ENCODE measurements at places on chromosomes 6 and 20.

- H3K4me3 ChIP-seq: no peak overlapping the region
- H3K36me3 ChIP-seq: no peaks in the 10 kb centered on the region
- no peak overlapping the region for H3K27ac ChIP-seq
- H3K4me1 ChIP-seq: no peaks in the 10 kb centered on the region
- no peaks in the 10 kb centered on the region for H3K27me3 ChIP-seq
Observed at GRCh38 chr6:251920-252319, 40.4 kb upstream of the DUSP22 start.

DNA sequence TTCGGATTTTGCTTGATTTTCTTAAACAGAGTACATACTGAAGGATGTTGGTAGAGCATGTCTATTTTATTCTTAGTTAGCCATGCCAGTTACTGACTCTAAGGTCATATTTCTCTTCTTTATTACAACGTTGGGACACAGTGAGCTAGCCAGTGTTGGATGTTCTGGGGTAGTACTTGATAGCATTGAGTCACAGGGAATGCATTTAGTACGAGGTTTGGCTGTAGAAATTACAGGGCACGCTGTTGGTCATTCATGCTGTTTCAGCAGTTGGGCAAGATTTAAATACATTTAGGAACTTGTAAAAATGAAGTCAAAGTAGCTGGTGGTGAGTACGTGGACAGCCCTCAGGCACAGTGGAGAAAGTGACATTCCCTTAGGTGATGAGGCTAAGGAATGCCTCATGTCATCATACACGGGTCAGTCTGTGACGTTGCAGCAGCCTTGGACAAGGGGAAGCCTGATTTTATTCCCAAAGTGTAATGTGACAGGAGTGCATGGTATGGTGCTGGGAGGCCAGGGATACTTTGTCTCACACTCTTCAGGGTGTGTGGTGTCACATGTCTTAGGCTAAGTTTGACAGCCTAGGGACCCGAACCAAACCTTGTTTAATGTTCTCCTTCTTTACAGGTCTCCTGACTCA, 57.7 kb upstream of the SLC22A1 start:
- H3K36me3 ChIP-seq: peaks cover 85% of the 10 kb centered on the region
- no peak for DNase-seq
- no peaks in the 10 kb centered on the region for H3K4me1 ChIP-seq
- H3K4me3 ChIP-seq: no peak overlapping the region
- H3K27ac ChIP-seq: no peak overlapping the region
- H3K27me3 ChIP-seq: no peaks in the 10 kb centered on the region

DNA sequence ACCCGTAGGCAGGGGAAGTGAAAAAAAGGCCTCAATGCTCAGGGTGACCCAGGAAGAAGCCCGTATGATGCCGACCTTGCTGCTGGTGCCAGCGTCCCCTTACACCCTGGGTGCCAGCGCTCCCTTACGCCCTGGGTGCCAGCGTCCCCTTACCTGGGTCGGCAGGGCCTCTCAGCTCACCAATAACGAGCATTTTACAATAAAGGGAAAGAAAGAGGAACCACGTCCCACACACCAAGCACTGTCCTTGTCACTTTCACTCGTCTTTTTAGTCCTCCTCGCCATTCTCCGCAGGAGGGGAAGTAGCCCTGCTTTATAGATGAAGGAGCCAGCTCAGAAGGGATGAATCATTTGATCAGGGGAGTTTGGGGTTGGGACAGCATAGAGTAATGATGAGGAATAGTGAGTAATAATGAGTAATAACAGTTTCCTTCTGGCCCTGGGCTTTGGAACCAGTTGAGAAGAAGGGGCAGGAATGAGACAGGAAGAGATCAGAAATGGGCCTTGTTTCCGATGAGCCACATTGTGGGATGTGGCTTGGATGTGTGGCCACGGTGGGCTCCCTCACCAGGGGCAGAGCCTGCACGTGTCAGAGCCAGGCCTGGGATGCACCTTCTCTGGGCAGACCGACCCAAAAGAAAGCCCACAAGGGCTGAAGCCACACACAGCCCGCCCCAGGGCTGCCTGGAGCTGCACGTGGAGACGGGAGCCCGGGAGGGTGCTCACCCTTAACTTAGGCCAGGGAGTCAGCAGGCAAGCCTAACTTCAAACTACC, 75.7 kb downstream of the SYNJ2 start:
- peaks cover 16% of the 10 kb centered on the region for H3K36me3 ChIP-seq
- peaks cover 10% of the 10 kb centered on the region for H3K4me1 ChIP-seq
- H3K4me3 ChIP-seq: no peak overlapping the region
- DNase-seq: peak; percentile 52

- peaks cover 15% of the 10 kb centered on the region for H3K4me1 ChIP-seq
- H3K4me3 ChIP-seq: no peak overlapping the region
- H3K36me3 ChIP-seq: peaks cover 4% of the 10 kb centered on the region
- DNase-seq: no peak
Observed at GRCh38 chr20:17674722-17675518, 7.1 kb downstream of the RRBP1 start.

- H3K36me3 ChIP-seq: no peaks in the 10 kb centered on the region
- H3K27ac ChIP-seq: no peak overlapping the region
- H3K4me3 ChIP-seq: no peak overlapping the region
- no peak for DNase-seq
- no peaks in the 10 kb centered on the region for H3K27me3 ChIP-seq
Observed at GRCh38 chr20:17722493-17723300, 22.9 kb downstream of the BANF2 start.

GRCh38 chr20:13934992-13935894, 55.2 kb downstream of the SEL1L2 start:
- no peak overlapping the region for H3K27ac ChIP-seq
- DNase-seq: no peak
- H3K4me3 ChIP-seq: no peak overlapping the region
- no peaks in the 10 kb centered on the region for H3K27me3 ChIP-seq

- no peak overlapping the region for H3K27ac ChIP-seq
- H3K27me3 ChIP-seq: no peaks in the 10 kb centered on the region
- H3K4me1 ChIP-seq: no peaks in the 10 kb centered on the region
- DNase-seq: no peak
- no peaks in the 10 kb centered on the region for H3K36me3 ChIP-seq
Observed at GRCh38 chr20:53085720-53086119, 113.6 kb downstream of the TSHZ2 start.

- H3K36me3 ChIP-seq: no peaks in the 10 kb centered on the region
- H3K27me3 ChIP-seq: no peaks in the 10 kb centered on the region
- H3K4me3 ChIP-seq: peak overlapping the region; percentile 68
Observed at GRCh38 chr6:2103765-2104523, 141.5 kb downstream of the GMDS start.

DNA sequence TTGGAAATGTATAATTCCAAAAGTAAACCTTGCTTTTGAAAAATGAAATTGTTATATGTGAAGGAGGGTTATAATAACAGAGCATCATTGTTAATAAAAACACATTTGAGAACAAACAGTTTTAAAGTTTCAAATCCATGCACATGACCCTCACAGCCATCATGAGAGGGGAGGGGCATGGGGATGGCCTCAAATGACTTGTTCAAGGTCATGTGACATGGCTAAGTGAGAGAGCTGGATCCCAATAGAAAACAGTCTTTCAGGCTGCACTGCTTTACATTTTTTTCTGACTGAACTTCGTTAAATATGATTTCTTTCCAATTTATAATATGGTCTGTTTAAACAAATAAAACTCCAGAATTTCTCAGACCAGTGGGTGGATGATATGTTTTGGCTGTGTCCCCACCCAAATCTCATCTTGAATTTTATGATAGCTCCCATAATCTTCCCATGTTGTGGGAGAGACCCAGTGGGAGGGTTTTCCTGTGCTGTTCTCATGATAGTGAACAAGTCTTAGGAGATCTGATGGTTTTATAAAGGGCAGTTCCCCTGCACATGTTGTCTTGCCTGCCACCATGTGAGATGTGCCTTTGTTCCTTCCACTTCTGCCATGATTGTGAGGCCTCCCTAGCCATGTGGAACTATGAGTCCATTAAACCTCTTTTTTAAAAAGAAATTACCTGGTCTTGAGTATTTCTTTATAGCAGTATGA, 66.0 kb downstream of the DTD1 start:
- H3K27me3 ChIP-seq: no peaks in the 10 kb centered on the region
- no peak overlapping the region for H3K27ac ChIP-seq
- no peaks in the 10 kb centered on the region for H3K4me1 ChIP-seq
- H3K4me3 ChIP-seq: no peak overlapping the region
- H3K36me3 ChIP-seq: no peaks in the 10 kb centered on the region
- no peak for DNase-seq

DNA sequence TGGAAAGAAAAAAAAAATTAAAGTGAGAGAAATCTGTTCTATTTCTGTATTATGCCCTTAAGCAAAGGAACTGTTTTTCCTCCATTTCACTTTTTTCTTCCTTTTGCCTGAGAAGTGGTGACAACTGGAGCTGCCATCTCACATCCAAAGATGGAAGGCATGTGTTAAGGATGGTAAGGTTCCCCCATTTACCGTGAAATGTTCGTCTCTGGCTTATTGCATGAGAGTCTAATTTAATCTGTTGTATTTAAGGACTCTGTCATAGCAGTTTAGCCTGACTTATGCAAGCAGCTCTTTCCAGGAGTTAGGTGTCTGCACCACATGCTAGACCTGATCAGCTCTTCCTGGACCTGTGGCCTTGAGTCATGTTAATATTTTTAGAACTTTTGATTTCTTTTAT, 389.5 kb upstream of the MAP3K7 start:
- no peak overlapping the region for H3K4me3 ChIP-seq
- H3K27ac ChIP-seq: no peak overlapping the region
- no peaks in the 10 kb centered on the region for H3K4me1 ChIP-seq
- no peaks in the 10 kb centered on the region for H3K36me3 ChIP-seq

- no peak overlapping the region for H3K4me3 ChIP-seq
- no peak overlapping the region for H3K27ac ChIP-seq
- no peaks in the 10 kb centered on the region for H3K27me3 ChIP-seq
- no peak for DNase-seq
- no peaks in the 10 kb centered on the region for H3K36me3 ChIP-seq
- H3K4me1 ChIP-seq: no peaks in the 10 kb centered on the region
Observed at GRCh38 chr6:104421650-104422049, 438.1 kb downstream of the HACE1 start.

- no peaks in the 10 kb centered on the region for H3K27me3 ChIP-seq
- no peak overlapping the region for H3K4me3 ChIP-seq
- H3K36me3 ChIP-seq: no peaks in the 10 kb centered on the region
Observed at GRCh38 chr6:6752129-6752528, 163.6 kb downstream of the LY86 start.

GRCh38 chr6:11330413-11330760, 97.9 kb upstream of the NEDD9 start:
- no peak for DNase-seq
- H3K4me3 ChIP-seq: no peak overlapping the region
- H3K27me3 ChIP-seq: no peaks in the 10 kb centered on the region

- H3K4me3 ChIP-seq: no peak overlapping the region
- no peaks in the 10 kb centered on the region for H3K4me1 ChIP-seq
- H3K27ac ChIP-seq: no peak overlapping the region
- DNase-seq: peak; percentile 58
- H3K27me3 ChIP-seq: no peaks in the 10 kb centered on the region
Observed at GRCh38 chr6:170024940-170025339, 265.9 kb downstream of the DLL1 start.

DNA sequence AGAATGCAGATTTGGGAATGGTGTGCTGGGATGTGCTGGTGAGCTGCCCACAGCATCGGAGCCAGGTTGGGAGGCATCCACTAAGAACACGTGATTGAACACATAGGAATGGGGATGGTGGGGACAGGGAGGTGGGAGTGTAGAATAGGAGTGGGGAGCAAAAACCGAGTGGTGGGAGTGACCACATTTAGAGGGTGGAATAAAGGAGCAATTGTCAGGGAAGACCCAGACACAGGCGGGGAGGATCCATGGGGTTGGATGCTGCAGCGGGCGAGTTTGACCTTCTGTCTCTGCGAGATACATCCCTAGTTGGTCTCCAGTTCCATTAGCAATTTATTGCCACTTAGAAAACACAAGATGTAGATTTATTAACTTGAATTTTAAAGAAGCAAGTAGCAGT, 4.7 kb downstream of the NAA20 start:
- no peak overlapping the region for H3K4me3 ChIP-seq
- no peaks in the 10 kb centered on the region for H3K27me3 ChIP-seq
- no peak overlapping the region for H3K27ac ChIP-seq
- DNase-seq: no peak
- H3K36me3 ChIP-seq: no peaks in the 10 kb centered on the region

GRCh38 chr6:5046430-5046829, 38.7 kb upstream of the PPP1R3G start:
- no peak for DNase-seq
- no peak overlapping the region for H3K27ac ChIP-seq
- no peaks in the 10 kb centered on the region for H3K4me1 ChIP-seq
- no peak overlapping the region for H3K4me3 ChIP-seq
- no peaks in the 10 kb centered on the region for H3K27me3 ChIP-seq
- H3K36me3 ChIP-seq: no peaks in the 10 kb centered on the region

- H3K4me3 ChIP-seq: no peak overlapping the region
- H3K36me3 ChIP-seq: no peaks in the 10 kb centered on the region
- no peaks in the 10 kb centered on the region for H3K4me1 ChIP-seq
- DNase-seq: no peak
Observed at GRCh38 chr6:18431581-18431980, 44.4 kb downstream of the RNF144B start.

DNA sequence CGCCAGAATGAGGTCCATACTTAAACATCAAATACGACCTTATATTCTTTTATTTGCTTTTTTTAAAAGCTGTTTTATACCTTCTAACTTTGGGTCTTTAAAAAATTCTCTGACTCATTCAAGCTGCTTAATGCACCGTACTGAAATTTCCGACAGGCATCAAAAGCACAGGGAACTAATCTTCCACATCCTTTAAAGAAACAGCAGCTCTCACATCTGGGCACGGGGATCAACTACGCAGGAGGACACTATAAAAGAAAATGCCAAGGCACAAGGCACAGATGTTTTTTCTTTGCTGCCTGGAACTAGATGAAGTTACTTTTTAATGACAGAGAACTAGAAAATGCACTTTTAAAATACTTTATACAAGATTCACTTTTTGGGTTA, 112.4 kb upstream of the ARG1 start:
- no peaks in the 10 kb centered on the region for H3K36me3 ChIP-seq
- H3K4me1 ChIP-seq: no peaks in the 10 kb centered on the region
- no peaks in the 10 kb centered on the region for H3K27me3 ChIP-seq
- no peak for DNase-seq
- H3K4me3 ChIP-seq: no peak overlapping the region

GRCh38 chr6:17584241-17584803, 15.8 kb upstream of the FAM8A1 start:
- H3K36me3 ChIP-seq: no peaks in the 10 kb centered on the region
- no peaks in the 10 kb centered on the region for H3K27me3 ChIP-seq
- no peak overlapping the region for H3K4me3 ChIP-seq
- no peaks in the 10 kb centered on the region for H3K4me1 ChIP-seq
